ENCODE measurements at places on chromosomes 7 and 10.
A peak's percentile ranks its signal among the peaks of the same experiment; 100 is the strongest.

- DNase-seq: peak; percentile 4
These were observed 524.8 kb downstream of the GRM8 start for GRCh38 chr7:126727930-126728391.

DNA sequence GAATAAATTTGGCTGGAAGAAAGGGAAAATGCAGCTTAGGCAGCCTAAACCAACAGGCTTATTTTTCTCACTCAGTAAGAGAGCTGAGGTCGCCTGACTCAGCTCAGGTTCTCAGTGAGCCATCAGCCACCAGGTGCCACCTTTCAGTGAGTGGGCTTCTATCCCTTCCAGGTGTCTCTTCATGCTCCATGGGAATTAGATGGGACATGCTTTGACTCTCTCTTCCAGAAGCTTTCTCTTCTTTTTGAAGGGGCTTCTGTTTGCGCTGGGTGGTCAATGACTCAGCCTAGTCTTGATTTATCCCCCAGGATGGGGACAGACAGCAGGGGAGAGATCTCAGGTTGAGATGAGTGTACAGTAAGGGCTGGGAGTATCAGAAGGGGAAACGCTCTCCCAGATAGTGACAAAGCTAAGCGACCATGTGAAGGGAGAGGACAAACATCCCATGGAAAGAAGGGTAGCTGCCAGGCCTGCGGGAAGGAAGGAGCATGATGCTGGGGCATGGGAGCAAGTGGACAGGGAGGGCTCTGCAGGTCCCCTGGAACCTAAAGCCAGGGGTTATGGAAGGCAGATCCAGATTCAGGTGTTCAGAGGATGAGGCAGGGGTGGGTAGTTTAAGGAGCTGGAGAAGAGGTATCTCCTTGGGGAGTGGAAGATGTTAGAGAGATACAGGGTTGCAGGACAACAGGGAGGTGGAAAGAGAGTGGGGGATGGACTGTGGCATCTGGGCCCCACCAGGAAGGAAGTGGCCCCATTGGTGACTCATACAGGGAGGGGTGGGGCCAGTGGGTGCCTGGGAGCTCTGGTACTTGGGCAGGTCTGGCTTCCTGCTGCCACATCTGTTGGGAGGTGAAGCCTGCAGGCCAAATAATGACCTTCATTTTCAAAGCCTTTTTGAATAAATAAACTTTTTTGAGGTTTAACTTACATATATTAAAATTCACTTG is 32.5 kb downstream of the OGDH start:
- peak; percentile 72 for DNase-seq

GRCh38 chr10:96325719-96326373 is 21.6 kb downstream of the DNTT start:
- no peak for DNase-seq

GRCh38 chr7:1664711-1665548 is 5.1 kb upstream of the ELFN1 start:
- DNase-seq: peak; percentile 65

DNA sequence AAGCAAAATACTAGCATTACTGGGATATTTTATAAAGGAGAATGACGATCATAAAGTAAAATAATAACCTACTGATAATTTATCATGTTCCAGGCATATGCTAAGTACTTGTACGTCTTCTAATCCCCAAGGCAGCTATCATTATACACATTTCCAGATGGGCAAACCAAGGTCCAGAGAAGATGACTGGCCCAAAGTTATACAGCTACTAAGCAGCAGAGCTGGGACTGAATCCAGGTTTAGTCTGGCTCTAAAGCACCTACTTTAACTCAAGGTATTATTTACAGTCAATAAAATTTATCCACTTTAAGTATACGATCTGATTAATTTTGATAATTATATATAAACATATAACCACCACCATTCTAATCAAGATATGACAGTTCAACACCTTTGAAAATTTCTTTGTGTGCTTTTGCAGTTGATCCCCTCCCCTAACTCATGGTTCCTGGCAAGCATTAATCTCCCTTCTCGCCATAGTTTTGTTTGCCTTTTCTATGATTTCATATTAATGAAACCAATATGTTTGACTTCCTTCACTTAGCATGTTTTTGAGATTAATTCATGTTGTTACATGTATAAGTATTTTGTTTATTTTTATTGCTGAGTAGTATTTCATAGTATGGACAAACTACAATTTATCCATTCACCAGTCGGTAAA is 126.7 kb downstream of the CPEB3 start:
- no peak for DNase-seq

All from OCI-M1 (cell line).